ENCODE measurements at places on chromosomes 12 and 14.

GRCh38 chr14:94145902-94146527 lies 16.6 kb upstream of the IFI27L2 start:
- no peak for DNase-seq

DNA sequence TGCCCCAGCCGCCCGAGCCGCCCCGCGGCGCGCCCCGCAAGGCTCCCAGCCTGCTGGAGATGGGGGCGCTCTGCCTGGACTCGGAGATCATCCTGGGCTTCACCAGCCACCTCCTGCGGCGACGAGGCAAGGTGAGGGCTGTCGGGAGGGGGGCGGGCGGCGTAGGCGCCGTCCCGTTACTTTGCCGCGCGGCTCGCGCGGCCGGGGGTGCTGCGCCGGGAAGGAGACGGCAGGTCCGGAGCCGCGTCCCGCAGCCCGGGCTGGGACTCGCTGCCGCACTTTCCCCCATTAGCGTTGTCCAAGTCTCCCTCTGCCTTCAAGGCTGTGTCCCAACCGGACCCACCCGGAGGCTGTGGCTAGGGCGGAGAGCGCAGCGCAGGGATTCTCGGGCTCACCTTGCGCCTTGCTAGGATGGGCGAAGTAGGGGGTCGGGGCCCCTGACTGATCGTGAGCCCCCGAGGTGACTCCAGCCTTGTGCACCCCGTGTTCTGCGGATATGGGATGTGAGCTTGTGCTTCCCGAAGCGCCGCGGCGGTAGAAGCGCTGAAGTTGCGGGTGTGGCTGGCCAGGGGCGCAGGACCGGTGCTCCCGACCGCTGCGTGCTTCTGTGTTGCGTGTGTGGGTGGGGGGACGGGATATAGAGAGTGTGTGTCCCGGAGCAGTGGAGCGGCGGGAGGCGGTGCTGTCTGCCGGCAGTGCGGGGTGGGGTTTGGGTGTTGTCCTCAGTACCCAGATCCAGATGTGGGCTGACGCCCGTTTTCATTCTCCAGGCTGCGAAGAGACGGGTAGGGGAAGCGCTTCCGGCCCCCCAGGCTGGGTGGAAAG lies 1.7 kb upstream of the KIF26A start:
- no peak for DNase-seq

DNA sequence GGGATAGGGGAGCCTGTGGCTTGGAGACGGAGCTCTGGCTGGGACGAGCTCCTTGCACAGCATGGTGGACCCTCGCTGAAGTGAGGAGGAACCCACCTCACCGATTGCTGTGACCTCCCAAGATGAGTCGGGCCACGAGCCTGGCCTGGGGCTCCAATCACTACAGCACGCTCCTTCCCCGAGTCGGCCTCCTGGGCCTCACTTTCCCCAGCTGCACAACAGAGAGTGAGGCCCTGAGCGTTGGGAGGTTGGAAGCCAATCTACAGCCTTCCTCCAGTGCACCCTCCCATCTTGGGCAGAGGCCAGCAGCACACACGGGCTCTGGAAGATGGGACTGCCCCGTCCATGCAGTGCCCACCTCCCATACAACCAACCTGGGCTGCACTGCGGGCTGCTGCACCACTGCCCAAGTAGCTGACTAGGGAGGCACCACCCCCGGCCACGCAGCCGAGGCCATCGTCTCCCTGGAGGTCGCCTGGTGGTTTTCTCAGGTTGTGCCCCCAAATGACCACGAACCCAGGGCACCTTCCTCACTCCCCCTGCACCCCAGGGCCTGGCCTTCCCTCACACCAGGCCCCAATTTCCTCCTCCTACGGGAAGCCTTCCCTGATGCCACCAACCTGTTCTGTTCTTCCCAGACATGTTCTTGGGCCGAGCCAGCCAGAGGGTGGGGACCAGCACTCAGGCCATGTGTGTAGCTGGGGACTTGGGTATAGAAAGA lies 152.3 kb upstream of the C14orf180 start:
- peak; percentile 6 for DNase-seq

DNA sequence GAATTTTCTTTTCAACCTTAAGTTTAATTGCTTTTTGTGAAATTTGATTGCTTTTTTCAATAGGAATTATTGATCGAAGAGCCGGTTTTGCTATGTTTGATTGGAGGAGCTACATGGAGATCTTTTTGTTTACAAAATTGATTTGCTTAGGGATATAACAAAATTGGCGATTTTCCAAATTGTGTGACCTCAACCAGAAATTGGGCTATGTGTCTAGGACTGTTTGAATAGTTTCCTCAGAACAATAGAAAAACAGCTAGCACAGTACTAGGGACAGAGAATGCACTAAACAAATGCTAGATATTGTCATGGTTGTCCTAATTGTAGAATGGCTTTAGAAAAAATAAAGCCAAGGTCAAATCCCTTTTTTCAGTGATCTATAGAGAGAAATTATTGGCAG lies 2.4 kb downstream of the SLC17A8 start:
- DNase-seq: no peak

- DNase-seq: no peak
Observed at GRCh38 chr12:62190689-62191490, 69.3 kb upstream of the USP15 start.

DNA sequence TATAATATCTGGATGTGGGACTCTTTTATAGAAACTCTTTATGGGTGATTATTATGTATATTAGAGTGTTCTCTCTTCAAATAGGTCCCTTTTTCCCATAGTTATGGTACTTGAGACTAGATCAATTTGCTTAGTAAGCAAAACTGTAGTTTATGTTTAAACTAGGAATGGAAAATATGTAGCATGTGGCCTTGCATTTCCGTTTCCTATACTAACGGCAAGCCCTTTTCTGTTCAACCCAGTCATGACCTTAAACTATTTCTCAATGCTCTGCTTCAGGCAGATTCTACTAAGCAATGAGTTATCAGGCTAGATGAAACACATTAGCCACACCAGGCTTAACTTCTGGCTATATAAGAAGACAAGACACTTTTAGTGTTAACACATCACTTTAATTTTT lies 84.6 kb downstream of the OTOGL start:
- no peak for DNase-seq

DNA sequence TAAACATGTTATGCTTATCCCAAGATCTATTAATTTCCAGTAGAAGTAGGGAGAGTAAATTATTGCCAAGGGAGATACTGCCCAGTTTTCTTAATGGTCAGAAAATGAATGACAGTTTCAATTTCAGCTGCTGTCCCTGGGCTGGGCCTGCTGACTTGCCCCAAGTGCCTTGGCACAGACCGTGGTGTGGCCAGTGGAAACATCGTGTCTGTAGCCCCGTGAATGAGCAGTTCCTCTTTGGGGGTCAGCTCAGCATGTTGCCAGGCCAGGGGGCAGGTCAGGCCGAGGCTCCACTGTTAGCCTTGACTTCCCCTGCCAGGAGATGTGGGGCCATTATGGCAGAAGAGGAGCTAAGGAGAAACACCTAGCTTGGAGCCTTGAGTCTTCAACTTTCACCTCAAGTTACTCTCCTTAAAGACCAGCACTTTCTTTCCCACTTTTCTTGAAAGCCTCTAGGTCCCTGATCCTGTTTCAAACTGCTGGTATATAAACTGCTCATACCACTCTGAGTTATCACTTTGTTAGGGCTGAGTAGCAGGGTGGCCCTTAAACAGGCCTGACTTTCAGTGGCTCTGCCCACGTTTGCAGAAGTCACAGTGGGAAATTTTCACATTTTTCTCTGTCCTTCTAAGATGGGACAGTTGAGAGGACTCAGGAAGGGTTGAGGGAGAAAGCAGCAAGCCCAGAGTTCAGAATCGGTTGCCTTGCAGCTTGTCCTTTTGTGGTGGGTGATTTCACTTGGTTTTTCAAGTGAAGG lies 73.2 kb downstream of the SUSD6 start:
- no peak for DNase-seq

GRCh38 chr12:32025906-32026305 lies 66.7 kb downstream of the RESF1 start:
- no peak for DNase-seq

DNA sequence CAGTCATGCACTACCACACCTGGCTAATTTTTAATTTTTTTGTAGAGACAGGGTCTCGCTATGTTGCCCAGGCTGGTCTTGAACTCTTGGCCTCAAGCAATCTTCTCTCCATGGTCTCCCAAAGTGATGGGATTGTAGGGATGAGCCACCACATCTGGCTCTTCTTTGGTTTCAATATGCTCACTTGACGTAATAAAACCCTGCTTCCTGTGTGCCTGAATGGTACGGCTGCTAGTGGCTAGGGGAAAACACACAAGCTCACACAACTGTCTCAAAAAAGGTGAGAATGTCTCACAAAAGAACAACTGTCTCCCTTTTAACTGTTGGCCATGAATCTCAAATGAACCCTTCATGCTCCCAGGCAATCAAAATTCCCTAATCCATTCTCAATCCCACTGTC lies 15.0 kb downstream of the C1S start:
- no peak for DNase-seq

DNA sequence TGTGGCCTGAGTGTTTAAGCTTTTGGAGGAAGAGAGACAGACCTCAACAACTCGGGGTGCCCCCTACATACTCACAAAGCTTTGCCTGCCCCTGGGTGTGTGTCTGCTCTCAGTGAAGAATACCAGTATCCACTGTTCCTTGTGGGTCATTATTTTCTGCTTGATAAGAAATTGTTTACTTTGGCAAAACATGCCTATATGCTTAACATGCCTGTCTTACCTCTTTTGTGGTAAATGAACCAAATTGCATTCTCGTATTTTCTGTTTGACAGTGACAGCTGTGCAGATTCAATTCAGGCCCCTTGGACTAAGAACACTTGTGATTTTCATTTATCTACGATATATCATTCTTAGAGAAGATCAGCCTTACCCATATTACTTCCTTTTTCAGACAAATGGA lies 50.6 kb upstream of the REP15 start:
- no peak for DNase-seq

GRCh38 chr12:57770734-57771133 lies 1.2 kb downstream of the METTL1 start:
- no peak for DNase-seq

DNA sequence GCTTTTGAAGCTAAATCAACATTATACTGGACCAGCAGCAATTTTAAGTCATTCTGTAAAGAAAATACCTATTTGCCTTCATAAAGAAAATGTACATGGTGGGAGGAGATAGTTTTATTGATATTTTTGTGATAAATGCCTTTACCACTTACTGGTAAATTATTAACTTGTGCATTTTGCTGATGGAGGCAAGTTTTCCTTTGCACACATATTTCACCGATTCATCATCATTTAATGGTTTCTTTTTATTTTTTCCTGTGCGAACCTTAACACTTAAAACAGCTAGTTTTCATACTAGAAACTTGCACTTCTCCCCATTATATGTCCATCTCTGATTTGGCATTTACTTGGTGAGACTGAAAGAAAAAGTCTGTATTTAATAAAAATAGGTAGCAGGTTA lies 239.3 kb downstream of the TRHDE start:
- no peak for DNase-seq

GRCh38 chr12:97556302-97556779 lies 93.7 kb downstream of the RMST start:
- DNase-seq: no peak

DNA sequence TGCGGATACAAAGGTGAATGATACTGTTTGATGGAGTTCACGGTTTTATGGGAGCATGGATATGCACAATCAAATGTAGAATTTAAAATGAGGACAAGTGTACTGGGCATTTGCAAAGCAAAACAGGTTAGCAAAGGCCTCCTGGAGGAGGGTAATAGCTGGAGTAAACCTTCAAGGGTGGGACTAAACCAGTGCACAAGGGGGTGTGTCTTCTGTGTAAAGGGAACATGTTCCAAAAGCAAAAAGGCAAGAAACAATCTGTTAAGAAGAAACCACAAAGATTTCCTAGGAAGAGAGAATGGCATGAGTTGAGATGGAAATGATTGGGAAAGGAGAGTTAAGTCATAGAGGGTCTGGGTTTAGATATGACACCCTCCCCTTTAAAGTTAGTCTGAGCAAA lies 109.2 kb upstream of the SLCO1C1 start:
- no peak for DNase-seq

GRCh38 chr14:103033681-103034096 lies 23.7 kb downstream of the CDC42BPB start:
- no peak for DNase-seq

- DNase-seq: peak; percentile 70
Observed at GRCh38 chr12:6038160-6038559, 86.3 kb downstream of the VWF start.

DNA sequence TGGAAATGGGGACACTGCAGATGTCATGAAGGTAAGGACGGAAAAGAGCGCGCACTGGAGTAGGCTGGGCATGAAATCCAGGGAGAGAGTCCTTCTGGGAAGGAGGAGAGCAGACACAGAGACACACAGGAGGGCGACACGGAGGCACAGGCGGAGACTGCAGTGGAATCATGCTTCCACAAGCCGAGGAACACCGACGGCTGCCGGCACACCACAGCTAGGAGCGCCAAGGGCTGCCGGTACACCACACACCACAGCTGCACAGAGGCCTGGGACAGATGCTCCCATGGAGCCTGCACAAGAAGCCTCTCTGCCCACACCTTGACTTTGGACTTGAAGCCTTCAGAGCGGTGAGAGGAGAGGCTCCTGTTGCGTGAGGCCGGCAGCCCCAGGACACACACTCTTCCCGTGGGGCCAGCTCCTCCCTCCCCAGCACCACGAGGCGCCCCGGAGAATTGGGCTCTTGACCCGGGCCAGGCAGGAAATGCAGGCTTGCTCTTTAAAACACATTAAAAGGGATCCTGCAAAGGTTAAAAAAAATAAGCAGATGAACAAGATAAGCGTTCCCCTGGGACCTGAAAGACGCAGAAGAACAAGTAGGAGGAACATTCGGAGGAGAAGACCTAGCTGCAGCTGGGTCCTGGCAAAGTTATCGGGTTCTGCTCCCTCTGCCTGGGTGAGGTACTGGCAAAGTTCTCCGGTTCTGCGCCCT lies 28.3 kb upstream of the FZD10 start:
- DNase-seq: no peak
